Stimulated activated CD8-positive, alpha-beta memory T cell treated with anti-CD3 and anti-CD28 coated beads, Interleukin-4, amount 100 ng/mL, for 1 hour (primary cell): ENCODE measurements at places on chromosomes 4 and X.

DNA sequence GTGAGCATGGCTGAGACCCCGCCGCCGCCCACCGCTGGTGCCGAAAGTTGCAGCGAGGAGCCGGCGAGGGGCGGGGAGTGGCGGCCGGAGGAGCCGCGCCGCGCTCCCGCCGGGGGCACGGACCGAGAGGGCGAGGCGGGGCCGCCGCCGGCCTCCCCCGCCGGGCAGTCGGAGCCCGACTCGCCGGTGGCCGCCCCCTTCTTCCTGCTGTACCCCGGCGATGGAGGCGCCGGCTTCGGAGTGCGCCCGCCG lies 16.5 kb downstream of the UTP3 start:
- DNase-seq = no peak

GRCh38 chr4:153481478-153481877 lies 15.3 kb downstream of the TMEM131L start:
- no peak for DNase-seq

- DNase-seq = no peak
These were observed 13.2 kb upstream of the PCDH18 start for GRCh38 chr4:137545461-137545861.

DNA sequence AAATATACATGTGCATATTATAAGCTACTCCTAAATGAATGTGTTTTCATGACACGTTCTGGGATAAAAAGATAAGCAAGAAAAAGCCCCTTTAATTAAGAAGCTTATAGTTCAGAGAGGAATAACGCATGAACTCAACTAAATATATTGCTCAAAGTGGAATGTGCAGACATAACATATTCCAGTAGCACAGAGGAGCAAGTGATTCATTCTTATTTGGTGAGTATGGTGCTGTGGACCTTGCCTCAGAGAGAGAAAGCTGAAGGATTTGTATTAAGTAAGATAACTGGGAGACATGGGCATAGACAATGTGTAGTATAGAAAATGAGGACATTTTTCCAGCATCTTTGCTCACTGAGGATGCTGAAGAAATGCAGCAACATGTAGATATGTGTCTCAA lies 76.8 kb downstream of the CFAP299 start:
- no peak for DNase-seq

GRCh38 chr4:73707269-73707875 lies 33.0 kb upstream of the CXCL8 start:
- DNase-seq = no peak

DNA sequence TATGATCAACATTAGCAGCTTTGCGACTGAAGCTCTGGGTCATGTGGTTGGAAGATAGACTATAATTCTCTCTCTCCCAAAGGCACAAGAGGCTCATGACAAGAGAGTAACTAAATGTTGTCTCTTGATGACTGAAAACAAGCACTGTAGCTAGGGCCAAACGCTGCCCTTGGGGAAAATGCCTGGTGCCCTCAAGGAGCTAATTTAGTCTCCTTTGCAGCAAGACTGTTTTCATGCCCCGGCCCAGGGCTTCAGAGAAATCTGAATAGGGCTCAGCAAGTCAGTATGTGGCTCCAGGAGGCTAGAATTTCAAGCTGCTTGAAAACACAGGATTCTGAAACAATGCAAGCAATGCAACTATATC lies 411.9 kb downstream of the GPAT3 start:
- no peak for DNase-seq

DNA sequence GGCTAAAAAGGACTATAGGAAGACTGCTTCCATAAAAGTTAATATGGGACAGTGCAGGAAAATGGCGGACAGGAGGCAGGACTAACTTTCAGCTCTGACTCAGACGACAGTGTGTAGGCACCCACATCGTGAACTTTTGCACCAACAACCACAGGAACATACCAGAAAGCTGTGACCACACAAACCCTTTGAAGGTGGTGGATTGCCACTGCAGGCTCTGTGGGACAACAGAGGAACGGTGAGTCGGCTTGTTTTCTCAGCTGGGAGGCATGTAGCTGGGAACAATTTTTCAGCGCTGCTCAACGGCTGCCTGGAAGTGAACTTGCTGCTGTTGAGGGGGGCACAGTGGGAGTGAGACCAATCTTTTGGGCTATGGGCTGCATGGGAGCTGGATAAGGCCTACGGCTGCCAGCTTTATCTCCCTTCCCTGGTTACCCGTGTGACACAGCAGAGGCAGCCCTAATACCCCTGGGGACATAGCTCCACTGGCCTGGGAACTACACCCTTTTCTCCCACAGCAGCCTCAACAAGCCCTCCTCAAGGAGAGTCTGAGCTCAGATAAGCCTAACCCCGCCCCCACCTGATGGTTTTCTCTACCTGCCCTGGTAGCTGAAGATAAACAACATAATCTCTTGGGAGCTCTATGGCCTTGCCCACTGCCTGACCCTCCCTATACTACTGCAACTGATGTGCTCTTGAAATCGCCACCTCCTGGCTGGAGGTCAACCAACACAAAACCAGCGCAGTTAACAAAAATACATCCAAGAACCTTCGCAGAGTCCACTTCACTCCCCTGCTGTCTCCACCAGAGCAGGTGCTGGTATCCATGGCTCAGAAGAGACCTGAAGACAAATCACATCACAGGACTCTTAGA lies 1537.0 kb downstream of the C4orf33 start:
- no peak for DNase-seq

DNA sequence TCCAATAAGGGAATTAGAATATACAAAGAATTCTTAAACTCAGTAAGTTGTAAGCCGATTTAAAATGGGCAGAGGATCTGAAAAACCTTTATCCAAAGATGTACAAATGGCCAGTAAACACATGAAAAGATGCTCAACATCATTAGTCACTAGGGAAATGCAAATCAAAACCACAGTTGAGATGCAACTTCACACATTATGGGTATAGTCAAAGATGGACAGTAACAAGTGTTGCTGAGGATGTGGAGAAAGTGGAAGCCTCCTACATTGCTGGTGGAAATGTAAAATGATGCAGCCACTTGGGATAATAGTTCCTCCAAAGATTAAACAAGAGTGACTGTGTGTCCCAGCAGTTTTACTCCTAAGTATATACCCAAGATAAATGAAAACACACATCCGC lies 32.6 kb downstream of the RS1 start:
- DNase-seq = no peak

DNA sequence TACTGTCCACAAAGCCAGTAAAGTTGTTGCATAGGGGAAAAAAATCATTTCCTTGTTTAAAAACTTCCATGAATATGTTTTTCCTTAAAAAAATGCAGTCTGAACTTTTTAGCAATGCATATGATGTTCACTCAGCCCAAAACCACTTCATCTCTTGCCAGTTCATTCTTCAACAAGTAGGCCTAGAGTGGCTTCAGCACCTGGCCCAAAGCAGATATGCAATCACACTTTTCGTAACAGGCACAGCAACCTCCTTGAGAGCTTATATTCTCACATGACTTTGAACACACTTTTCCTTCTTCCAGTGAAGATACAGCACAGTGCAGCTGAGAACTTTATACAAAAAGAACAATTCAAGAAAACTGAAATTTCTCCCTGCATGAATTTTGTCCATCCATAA lies 128.6 kb downstream of the ADAMTS3 start:
- DNase-seq = no peak

- DNase-seq = no peak
These were observed 107.4 kb upstream of the STOX2 start for GRCh38 chr4:183797445-183798300.

DNA sequence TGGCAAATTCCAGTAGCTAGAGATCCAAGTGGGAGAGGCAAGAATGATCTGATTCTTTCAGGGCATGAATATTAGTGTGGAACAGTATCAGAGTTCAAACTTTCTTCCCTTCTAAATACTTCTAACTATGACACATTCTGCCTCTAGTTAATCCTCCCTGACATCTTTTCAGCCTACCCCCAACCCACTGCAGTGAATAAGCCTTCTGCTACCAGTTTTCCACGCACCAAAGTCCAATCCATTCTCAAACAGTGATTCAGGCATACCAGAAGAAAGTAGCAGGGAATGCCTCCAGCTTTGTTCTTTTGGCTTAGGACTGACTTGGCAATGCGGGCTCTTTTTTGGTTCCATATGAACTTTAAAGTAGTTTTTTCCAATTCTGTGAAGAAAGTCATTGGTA lies 155.4 kb upstream of the FTHL17 start:
- no peak for DNase-seq

DNA sequence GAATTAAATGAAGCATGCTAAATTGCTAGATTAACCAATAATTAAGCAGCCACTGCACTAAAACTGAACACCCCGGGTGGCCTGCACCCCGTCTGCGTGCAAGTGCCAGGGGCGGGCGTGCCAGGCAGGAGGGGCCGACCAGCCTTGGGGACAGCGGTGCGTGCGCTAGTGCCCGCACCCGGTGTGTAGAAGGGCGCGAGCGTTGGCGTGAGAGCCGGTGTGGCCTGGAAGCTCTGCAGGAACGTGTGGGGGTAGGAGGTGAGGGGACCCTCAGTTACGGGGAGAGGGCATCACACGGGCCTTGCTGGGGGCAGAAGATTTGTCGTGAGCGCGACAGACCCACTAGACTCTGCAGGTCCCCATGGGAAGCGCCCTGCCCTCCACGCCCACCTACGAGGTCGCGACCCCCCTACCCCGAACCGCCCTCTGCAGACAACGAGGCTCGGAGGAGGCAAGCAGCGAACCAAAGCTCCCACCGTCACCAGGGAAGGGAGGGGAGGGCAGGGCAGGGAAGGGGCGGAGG lies 105.8 kb downstream of the FAM53A start:
- no peak for DNase-seq

- no peak for DNase-seq
These were observed 90.7 kb upstream of the PCDH18 start for GRCh38 chr4:137623013-137623412.

- DNase-seq = no peak
These were observed 95.4 kb upstream of the ADRA2C start for GRCh38 chr4:3670521-3671519.

GRCh38 chr4:82984459-82984858 lies 26.2 kb downstream of the LIN54 start:
- no peak for DNase-seq

- DNase-seq = no peak
These were observed 47.4 kb upstream of the IL21 start for GRCh38 chr4:122668241-122668640.

DNA sequence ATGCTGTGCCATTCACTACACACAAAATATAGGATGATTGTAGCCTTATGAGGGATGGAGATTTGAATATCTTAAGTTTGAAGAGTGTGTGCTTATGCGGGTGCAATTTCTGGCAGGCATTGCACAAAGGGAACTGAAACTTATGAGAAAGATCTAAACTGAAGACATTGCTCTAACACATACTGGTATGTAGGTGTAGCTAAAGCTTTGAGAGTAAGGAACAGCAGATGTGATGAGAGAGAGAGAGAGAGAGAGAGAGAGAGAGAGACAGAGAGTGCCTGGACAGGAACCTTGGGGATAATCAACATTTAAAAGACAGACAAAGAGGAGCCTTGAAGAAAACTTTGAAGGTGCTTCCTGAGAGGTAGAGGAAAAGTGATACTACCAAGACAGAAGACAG lies 379.7 kb downstream of the SPRY1 start:
- DNase-seq = no peak

DNA sequence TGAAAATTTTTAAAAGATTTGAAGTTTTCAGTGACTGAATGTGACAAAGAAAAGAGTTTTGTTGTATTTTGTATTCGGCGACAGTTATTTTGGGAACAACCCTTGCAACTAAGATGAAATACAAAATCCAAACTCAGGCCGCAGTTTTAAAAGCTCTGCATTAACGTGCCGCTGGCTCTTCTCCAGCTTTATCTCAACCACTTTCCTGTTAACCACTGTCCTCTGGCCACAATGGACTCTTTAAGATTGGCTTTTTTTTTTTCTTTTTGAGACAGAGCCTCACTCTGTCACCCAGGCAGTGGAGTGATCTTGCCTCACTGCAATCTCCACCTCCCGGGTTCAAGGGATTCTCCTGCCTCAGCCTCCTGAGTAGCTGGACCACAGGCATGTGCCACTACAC lies 22.1 kb upstream of the AMTN start:
- no peak for DNase-seq

GRCh38 chr4:141132072-141132708 lies 1.1 kb downstream of the RNF150 start:
- DNase-seq = no peak

- peak; percentile 33 for DNase-seq
These were observed 25.1 kb downstream of the SETD7 start for GRCh38 chr4:139530833-139531427.

DNA sequence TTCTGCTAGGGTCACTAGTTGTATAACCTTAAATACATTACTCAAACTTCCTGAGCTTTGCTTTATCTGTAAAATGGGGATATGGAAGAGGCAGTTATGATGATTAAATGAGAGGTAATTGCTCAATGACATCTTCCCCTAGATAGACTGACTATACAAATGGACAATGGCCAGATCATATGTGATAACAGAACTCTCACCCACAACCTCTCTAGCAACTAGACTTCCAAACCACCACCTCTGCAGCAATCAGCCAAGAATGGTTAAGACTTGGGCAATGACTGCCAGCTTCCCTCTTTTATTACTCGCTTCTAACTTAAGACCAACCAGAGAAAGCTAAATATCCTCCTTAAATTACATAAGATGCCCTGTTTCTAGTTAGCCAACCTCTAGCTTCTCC lies 2.9 kb upstream of the SEPSECS start:
- DNase-seq = no peak

DNA sequence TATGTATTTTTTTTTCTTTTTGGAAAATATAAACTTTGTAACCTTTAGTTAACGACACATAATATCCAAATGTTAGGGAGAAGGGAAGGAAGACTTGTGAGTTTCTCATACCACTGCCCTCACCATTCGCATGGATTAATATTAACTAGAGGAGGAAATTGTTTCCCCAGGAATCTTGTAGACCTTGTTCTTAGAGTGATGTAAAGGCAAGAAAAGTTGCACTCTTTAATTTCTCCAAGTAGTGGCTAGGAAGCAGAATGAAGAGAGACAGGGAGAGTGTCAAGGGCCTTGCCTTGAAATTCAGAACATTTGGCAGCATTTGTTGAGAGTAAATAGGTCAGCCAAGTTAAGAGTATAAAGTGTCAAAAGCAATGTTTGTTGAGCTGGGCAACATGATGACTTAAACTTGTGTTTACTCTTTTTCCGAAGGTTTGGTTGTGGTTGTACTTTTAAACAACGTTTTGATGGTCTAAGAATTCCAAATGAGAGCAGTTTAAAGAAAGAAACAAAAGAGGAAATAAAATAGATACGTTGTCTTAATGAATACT lies 105.7 kb downstream of the TENM3 start:
- no peak for DNase-seq

- DNase-seq = no peak
These were observed 32.8 kb upstream of the REST start for GRCh38 chr4:56874923-56875322.

DNA sequence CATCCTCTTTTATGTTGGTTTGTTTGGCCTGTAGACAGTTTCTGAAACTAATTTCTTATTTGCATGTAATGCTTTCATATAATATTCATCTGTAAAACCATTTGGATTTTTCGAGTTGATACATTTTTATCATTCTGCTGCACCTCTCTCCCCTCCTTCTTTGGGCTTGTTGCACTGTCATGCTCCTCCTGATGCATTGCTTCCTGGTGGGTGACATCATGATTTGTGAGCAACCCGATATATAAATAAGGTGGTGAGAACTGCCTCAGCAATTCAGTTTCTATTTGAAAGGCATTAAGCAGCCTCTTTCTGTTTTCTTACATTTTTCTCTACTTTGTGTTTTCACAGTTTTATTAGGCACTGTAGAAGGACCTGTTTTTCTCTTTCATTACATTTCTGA lies 515.7 kb downstream of the RPA4 start:
- no peak for DNase-seq

- no peak for DNase-seq
These were observed 3.5 kb downstream of the TMEM271 start for GRCh38 chr4:572594-572993.

- no peak for DNase-seq
These were observed 13.4 kb upstream of the PLCXD1 start for GRCh38 chrX:267771-268261.
